Renal cortex interstitium (tissue), 15 donors: ENCODE measurements at places on chromosomes 7 and 10.

DNA sequence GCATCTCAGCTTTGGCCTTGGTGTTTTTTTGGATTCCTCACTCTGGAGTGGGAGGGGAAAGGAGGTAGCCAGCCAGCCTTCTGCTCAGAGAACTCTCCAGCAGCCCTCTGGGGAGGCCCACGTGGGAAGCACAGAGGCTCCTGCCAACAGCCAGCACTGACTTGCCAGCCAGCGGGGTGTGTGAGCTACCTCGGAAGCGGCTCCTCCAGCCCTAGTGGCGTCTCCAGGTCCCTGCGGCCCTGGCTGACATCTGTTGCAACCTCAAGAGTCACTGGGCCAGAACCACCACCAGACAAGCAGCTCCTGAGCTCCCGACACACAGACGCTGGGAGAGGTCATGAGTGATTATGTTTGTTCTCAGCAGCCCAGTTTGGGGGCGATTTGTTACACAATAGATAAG is 180.2 kb upstream of the FZD8 start:
- no peak for DNase-seq

GRCh38 chr7:47786557-47787248 is 161.6 kb downstream of the PKD1L1 start:
- DNase-seq: peak; percentile 25

GRCh38 chr7:39406467-39406866 is 159.7 kb upstream of the YAE1 start:
- peak; percentile 53 for DNase-seq

- DNase-seq: no peak
Observed at GRCh38 chr7:104412911-104413310, 84.5 kb downstream of the LHFPL3 start.

DNA sequence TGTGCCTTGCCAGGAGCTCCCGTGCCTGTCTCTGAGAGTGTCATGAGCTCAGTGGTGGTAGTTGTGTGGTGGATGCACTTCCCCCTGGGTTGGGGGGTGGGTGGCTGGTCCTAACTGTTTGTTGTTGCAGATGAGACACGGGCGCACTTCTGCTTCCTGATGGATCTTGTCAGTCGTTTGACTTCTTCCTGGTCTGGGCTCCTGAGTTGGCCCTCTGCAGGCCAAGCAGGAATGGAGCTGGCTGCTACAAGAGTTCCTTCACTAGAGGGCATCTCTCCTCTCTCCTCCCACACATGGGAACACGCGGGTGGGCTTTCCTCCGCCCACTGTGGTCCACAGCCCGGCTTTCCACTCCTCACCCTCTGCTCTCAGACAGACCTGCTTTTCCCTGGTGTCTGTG is 82.0 kb downstream of the BMS1 start:
- DNase-seq: no peak

- no peak for DNase-seq
Observed at GRCh38 chr7:91064938-91065337, 199.3 kb upstream of the FZD1 start.

DNA sequence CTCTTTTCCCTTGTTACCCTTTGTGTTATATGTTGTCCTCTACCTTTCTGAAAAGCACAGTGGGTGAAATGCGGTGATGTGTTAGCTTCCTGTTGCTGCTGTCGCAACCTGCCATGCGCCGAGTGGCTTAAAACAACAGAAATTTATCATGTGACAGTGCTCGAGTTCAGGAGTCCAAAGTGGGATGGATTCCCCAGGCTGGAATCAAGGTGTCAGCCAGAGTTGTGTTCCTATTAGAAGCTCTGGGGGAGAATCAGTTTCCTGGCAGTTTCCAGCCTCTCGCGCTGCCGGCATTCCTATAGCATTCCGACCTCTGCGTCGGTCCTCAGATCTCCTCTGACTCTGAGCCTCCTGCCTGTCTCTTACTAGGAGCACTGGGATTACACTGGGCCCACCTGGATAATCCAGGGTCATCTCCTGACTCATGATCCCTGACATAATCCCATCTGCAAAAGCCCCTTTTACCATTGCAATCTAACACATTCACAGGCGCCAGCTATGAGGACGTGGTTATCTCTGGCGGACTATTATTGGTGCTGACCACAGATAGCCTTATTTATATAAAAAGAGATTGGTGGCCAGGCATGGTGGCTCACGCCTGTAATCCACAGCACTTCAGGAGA is 207.5 kb downstream of the CUX1 start:
- no peak for DNase-seq

DNA sequence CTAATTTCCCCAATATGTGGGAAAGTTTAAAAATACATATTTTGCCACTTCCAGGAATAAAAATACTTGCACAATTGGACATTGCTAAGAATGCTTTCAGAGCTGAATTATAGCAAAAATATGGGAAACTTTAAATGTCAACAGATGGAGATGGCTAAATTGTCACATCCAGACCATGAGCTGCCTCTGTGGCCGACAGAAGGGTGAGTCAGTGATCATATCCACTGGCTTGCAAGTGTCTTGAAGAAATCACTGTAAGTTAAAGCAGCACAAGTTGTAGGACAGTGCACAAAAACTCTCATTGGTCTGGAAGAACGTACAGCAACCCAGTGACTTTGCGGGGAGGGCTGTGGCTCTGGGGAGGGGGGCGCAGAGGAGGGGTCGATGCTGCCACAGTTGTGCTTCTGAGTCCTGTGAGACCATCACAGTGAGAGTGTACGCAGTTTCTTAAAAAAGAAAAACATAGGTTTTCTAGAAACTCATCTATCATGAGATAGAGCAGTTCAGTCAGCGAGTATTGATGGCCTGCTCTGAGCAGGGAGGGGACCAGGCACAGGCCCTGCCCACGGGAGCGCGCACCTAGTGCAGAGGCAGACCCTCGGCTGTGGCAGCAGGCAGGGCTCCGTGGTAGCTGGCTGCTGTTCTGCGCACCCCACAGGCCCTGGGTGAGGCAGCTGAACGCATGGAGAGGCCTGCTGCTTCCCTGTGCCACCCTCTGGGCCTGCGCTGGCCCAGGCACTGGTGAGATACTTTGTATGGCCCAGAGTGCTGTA is 25.5 kb downstream of the LRRC27 start:
- no peak for DNase-seq

DNA sequence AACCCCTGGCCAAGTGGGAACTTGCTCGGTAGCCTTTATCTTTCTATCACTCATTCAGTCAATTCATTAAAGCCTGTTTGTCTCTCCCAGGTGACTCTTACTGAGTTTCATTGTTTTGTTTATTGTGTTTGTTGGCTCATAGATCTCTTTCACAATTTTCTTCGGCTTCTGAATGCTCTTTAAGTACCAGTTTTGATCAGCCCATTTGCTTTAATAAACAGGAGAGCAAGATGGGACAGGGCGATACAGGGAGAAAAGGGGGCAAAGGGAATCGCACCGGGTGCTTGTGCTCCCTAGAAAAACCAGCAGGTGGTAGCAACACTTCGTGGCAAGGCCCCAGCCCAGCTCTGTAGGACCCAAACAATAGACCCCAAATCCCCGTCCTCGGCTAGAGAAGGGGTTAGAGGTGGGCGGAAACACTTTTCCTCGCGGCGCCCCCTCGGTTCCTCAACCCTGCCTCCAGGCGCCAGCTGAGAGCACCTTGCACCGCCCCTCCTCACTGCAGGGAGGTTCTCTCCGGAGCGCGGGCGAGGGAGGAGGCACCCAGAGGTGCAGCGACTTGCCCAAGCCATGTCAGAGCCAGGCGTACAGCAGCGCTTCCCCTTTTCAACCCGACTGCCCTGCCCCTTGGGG is 1.0 kb upstream of the EPHB6 start:
- DNase-seq: peak; percentile 46

DNA sequence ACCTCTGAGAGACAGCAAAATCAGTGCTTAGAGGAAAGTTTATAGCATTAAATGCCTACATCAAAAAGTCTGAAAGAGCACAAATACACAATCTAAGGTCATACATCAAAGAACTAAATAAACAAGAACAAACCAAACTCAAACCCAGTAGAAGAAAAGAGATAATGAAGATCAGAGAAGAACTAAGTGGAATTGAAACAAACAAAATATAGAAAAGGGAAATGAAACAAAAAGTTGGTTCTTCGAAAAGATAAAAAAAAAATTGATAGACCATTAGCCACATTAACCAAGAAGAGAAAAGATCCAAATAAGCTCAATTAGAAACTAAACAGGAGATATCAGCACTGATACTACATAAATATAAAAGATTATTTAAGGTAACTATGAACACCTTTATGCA is 280.0 kb upstream of the NRG3 start:
- no peak for DNase-seq

- no peak for DNase-seq
Observed at GRCh38 chr7:107746006-107746405, 2.1 kb downstream of the CBLL1 start.
